NCI-H1930 (cell line): ENCODE measurements at places on chromosomes 6 and 20.

- DNase-seq: no peak
Observed at GRCh38 chr6:168147205-168147738, 68.3 kb upstream of the FRMD1 start.

- DNase-seq: no peak
Observed at GRCh38 chr20:34511891-34512265, 4.3 kb upstream of the DYNLRB1 start.

DNA sequence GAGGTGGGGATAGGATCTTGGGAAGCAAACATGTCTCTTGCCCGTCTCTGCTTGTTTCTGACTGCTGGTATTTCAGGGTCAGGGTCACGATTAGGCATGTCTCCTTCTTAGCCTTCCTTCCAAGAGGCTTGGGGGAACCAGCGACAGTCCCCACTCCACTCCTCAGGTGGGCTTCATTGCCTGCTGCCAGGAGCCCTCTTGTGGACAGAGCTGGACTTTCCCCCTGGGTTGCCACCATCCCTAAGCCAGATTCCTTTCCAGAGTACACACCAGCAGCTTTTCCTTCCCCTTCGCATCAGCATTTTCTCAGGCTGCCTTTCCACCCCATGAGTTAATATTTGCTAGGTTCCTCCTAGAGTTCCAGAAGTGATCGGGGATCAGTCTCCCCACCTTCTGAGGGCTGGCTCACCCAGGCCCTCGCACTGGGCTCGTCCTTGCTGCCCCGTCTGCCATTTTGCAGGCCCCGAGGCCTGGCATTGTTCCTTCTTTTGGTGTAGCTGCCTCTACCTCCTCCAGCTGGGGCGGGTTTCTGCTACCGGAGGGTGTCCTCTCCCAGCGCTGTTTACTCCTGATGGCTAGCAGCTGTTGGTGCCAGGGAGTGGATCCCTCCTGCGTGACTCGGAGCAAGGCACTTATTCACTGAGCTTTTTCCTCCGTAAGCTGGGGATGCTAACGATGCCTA, 8.8 kb upstream of the C20orf144 start:
- DNase-seq: peak; percentile 70

DNA sequence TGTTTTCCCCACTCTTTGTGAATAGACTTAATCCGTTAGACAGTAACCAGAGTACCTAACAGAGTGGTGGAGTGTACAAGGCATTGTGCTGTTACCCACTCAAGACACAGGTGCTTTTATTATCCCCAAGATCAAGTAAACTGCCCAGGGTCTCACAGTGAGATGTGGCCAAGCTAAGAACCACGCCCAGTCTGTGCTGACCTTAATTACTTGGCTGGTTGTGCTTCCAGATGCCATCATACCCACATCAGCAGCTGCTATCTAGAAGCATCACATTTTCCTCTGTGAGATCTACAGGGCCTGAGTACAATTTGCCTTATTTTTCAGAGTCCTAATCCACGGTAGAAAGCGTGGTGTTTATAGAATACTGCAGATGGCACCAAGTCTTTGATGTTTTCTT, 70.3 kb downstream of the GFRA4 start:
- DNase-seq: no peak

- DNase-seq: no peak
Observed at GRCh38 chr20:23180451-23180921, 94.4 kb upstream of the CD93 start.

- DNase-seq: no peak
Observed at GRCh38 chr20:1876975-1877608, 18.1 kb upstream of the SIRPA start.

GRCh38 chr6:3367630-3368029, 89.2 kb downstream of the SLC22A23 start:
- DNase-seq: no peak

DNA sequence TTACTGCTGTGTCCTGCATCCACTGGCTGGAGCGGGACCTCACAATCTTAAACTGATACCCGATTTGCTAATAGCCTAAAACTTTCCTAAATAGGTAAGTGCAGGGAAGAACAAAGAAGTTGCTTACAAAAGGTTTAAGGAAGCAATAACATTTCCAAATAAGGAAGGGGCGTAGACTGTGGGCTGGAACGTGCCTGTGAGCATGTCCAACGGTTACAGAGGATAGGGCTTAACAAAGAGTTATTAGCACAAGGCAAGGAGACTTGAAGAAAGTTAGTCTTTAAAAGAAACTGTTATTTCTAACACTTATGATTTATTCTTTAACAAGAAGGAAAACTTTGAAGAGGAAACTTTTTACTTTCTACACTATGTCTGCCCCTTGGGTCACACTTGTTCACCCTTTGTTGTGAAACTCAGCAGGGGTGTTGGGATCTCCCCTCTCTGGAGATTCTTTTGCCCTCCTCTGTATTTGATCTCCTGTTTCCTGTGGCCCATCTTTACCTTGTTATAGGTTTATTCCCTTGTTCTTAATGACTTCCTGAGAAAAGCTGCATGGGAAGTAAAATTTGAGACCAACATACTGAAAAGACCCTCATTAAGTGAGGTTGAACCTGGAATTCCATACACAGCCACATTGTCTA, 28.7 kb downstream of the KAT14 start:
- DNase-seq: no peak

- DNase-seq: no peak
Observed at GRCh38 chr6:160500639-160501038, 152.5 kb downstream of the SLC22A3 start.

DNA sequence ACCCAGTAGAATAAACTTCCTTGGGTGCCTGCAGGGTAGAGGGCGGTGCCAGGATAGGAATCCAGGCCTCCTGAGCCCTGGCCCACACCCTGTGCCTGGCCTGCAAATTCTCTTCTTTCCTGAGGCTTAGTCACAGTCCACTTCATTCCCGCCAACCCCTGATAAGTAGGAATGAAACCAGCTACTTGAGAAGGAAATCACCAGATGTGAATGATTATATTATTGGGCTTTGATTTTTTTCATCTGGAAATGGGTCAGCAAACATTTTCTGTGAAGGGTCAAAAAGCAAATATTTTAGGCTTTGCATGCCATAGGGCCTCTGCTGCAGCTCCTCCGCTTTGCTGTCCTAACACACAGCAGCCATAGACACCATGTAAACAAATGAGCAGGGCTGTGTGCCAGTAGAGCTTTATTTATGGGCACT, 50.2 kb downstream of the STK35 start:
- DNase-seq: no peak
